Activated T-cell treated with anti-CD3 and anti-CD28 coated beads for 4 hours (primary cell): ENCODE measurements at places on chromosomes 13 and 19.
A peak's percentile ranks its signal among the peaks of the same experiment; 100 is the strongest.

- no peak for DNase-seq
These were observed 763 bp downstream of the ZNF180 start for GRCh38 chr19:44499559-44499958.

DNA sequence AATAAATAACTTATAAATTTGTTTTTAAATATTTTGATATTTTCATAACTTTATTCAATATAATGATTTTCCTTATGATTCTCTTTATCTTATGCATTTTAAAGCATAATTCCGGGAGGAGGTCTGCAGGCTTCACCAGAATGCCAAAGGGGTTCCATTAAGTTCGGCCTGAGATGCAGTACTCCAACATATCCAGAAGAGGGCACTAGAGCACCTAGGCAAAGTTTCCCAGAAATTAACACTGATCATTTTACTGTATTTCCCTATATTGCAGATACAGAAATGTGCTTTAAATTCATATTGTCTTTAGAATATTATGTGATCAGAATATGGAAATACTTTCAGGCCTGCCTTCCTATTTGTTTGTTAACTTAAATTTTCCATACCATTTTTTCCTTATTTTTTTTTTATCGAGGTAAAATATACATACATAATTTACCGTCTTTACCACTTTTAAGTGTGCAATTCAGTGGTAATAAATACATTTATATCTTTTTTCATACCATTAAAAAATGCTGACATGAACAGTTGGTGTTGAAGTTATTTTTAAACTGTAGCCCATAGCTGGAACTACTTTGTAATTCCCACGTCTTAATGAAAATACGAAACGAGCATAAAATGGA lies 58.9 kb upstream of the TM9SF2 start:
- peak; percentile 51 for DNase-seq

DNA sequence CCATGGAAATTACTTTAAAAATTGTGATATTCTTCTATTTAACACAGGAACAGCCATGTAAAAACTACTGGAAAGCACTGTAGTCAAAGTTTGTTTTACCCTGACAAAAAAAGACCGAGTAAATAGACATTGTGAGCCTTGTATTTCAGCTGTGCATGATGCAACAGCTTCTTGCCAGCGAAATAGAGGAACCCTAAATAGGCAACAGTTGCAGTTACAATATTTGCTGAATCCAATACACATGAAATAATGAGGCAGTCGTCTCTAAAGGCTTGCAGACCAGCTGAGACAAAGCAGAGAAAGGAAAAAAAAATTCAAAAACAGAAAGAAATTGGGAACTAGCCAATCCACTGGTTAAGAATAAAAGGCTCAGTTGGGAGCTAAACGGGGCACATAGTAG lies 1001.1 kb downstream of the OLFM4 start:
- no peak for DNase-seq

DNA sequence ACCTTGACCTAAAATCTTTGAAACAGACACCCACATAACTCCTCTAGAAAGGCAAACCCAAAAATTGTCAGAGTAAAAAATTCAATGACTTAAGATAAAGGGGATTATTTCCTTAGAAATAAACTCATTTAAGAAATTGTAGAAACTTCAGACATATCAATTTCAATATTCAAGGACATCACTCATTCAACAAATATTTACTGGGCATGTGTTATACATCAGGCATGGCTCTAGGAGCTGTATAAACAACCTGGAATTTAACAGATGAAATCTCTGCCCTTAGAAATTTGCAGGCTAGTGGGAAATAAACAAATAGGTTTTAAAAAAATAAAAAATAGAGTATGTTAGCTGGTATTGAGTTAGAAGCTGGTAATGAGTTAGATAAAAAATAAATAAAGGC lies 84.0 kb upstream of the LSM14A start:
- DNase-seq, result no peak

DNA sequence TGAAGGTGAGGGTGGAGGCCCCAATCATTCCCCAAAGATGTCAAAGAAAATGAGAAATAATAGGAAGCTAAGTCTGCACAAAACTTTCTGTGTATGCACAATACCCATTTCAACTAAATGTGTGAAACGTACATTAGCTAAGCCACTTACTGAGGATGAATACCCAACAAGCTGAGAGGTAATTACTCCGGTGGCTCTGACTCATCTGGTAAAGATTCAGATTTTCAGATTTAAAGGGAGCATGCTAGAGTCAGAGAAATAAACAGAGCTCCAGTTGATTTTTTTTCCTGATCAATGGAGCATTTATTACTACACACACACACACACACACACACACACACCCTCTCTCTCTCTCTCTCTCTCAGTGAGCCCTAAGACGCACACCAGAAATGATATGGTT lies 194.8 kb upstream of the ARGLU1 start:
- no peak for DNase-seq

DNA sequence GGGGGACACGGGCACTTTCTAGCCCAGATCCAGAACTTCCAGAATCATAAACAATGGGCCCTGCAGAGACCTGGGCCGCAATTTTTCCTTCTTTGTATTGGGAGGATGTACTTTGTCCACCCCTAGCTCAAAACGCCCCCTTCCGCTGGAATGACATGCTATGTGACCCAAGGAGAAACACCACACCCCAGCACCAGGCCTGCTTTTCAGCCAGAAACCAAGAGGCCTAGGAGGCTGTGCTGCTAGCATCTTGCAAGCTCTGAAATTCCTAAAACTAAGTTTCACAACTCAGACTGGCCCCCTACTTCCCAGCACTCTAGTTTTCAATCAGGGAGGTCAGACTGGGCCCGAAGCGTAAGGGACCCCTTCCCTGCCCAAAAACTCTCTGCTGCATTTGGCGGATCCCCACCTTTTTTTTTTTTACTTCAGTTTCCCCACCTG lies 538 bp downstream of the LSM4 start:
- peak; percentile 14 for DNase-seq

DNA sequence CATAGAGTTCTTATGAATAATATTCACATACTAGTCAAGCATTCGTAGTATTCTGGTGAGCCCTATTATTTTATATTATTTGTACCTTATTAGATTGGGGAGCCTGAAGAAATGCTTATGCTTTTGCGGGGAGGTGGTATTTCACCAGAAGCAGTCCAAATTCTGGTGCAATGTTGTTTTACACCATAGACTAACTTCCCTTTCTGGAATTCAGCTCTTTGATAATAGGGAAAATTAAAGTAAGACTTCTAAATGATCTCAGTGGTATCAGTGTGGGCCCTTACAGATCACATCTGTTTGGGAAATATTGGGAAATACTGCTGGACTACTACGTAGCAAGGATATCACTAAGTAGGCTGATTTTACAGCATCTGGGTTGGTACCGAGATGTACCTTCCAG lies 34.2 kb downstream of the KCTD12 start:
- no peak for DNase-seq

GRCh38 chr13:31859571-31859970 lies 120.2 kb downstream of the RXFP2 start:
- DNase-seq, result no peak

DNA sequence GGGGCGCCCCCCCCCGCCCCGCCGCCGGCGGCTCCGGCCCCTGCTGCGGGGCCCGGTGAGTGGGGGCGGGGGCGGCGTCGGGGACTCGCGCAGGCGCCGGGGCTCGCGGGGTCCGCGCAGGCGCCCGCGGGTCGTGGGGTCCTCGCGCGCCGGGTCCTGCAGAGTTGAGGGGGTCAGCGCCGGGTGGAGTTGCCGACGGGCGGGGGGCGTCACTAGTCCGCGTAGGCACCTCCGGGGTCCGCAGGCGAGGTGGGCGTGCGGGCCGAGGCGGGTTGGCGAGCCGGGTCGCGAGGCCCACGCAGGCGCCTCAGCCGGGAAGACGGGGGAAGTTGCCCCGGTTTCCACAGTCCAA lies 365 bp downstream of the PPP6R1 start:
- no peak for DNase-seq

- no peak for DNase-seq
These were observed 21.6 kb downstream of the VASP start for GRCh38 chr19:45528744-45529419.

DNA sequence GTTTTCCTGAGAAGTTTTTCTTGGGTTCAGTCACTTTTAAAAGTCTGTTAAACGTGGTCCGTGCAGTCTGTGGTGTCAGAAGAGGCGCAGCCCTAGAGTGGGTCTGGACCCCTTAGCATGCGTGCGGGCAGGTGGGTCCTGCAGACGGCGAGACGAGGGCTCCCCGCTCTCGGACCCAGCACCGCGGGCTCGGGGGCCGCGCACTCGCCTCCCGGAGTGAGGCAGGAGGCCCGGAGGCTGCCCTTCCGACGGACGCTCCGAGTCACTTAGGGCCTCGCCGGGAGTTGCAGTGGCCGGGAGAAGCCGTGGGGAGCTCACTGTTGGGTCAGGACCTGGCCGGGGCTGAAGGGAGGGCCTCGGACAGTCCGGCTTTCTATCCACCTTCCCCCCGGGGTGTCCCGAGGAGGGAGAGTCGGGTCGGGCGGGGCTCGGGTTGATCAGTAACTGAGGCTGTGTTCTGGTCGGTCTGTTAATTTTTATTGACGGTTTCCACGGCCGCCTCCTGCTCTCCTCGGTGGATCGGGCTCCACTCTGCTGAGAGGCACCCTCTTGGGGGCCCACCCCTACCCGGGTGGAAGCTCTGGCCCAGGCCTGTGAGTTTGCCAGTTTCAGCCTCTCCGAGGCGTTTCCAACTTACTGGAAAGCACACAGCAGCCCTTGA lies 1.3 kb downstream of the PTBP1 start:
- no peak for DNase-seq

GRCh38 chr13:43475140-43475539 lies 311.6 kb downstream of the ENOX1 start:
- no peak for DNase-seq

- DNase-seq, result no peak
These were observed 30.9 kb downstream of the FAM216B start for GRCh38 chr13:42812316-42812715.

DNA sequence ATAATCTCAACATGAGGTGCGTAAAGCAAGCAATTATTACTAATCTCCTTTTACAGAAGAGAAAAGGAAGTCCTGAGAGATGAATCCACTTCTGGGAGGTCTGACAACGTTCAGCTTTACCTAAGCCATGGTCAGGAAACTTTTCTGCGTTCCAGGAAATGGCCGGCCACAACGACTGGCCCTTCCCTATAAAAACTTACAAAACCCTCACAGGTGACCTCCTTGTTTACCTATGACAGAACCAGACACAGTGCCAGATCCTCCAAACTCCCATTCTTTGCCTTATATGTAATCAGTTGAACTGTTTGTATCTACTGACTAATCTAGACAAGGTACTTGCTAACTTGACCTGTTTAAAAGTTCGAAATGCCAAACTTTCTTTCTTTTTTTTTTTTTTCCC lies 351.7 kb upstream of the TMTC4 start:
- DNase-seq, result no peak

GRCh38 chr13:113937073-113937472 lies 36.8 kb downstream of the C13orf46 start:
- DNase-seq, result no peak

GRCh38 chr19:35431145-35431807 lies 16.8 kb upstream of the FFAR2 start:
- DNase-seq, result no peak

- no peak for DNase-seq
These were observed 561.0 kb downstream of the TBC1D4 start for GRCh38 chr13:74920920-74921319.

- no peak for DNase-seq
These were observed 60.7 kb upstream of the URI1 start for GRCh38 chr19:29881386-29881785.

DNA sequence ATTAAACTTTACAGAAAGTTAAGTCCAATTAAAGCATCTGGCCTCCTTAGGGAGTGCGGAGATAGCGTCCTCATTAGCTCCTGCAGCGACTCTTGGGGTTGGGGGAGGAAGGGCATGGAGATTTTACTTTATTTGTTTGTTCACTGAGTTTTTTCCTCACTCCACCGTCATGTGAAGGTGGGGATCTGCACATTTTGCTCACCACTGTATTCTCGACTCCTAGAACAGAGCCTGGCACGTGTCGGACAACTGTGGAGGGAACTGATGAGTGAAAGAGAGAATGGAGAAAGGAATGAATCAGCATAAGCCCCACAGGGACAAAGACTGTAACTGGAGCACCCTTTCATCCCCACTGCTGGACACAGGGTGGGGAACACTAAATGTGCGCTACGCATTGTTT lies 205.1 kb upstream of the TSHZ3 start:
- no peak for DNase-seq

DNA sequence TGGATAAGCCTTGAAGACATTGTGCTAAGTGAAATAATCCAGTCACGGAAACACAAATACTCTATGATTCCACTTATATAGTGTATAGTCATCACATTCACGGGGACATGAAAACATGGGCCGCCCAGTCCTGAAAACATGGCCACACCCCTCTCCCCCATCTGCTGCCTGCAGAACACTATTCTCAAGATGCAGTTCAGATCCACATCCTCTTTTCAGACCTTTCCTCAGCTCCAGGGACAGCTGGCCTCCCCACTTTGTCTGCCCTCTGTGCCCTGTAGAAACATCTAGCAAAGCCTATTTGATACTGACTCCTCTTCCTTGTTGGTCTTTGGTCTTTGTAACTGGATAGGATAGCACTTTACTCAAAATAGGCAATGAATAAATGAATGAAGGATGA lies 8.3 kb downstream of the RFX2 start:
- no peak for DNase-seq

- DNase-seq, result no peak
These were observed at the start of gene MAG for GRCh38 chr19:35291916-35292315. Gene MAG, plus strand, starts transcription at chr19:35292161. Its CDS starts 3,248 bp downstream, at chr19:35295409.

GRCh38 chr13:29749401-29750182 lies 100.8 kb downstream of the UBL3 start:
- DNase-seq, result no peak

DNA sequence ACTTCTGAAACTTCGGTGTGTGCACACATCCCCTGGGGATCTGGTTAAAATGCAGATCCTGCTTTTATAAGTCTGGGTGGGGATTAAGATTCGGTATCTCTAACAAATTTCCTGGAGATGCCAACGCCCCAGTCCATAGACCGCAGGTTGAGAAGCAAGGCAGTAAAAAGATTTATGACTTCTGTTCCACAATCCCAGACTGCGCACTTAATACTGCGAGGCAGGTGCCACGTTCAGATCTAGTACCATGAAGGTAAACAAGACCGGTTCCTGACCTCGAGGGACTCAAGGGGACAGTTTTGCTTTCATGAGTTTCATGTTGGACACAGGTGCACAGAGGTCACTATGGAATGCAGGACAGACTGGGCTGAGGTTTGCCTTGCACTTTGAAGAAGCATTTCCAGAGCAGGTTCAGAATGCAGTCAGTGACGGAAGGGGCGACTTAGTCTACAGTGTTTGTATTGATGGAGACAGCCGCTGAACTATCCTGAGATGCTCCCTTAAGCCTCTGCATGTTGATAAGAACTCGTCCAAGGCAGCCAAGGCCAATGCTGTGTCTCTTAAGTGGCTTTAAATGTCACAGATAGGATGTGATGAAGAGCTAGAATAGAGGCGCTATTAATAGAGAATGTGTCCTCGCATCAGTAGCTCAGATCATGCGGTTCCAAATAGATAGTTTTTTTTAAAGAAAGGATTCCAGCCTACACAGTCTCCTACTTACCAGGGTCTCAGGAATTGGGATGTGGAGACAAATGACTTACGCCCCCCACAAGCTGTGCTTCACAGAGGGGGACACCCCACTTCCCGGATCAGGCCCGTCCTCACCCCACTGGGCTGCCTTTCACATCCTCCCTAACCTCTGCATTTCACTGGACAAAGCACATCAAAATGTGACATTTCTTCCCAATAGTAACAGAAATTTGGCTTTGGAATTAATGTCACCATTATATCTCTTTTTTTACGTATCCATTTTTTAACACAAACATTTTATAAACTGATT lies 97.1 kb upstream of the IRS2 start:
- DNase-seq, result no peak

GRCh38 chr13:30819136-30819888 lies 84.0 kb downstream of the ALOX5AP start:
- DNase-seq, result no peak
